ENCODE measurements at places on chromosomes 5 and 9.

GRCh38 chr5:147981074-147981473 lies 74.7 kb upstream of the C5orf46 start:
- no peak for DNase-seq

DNA sequence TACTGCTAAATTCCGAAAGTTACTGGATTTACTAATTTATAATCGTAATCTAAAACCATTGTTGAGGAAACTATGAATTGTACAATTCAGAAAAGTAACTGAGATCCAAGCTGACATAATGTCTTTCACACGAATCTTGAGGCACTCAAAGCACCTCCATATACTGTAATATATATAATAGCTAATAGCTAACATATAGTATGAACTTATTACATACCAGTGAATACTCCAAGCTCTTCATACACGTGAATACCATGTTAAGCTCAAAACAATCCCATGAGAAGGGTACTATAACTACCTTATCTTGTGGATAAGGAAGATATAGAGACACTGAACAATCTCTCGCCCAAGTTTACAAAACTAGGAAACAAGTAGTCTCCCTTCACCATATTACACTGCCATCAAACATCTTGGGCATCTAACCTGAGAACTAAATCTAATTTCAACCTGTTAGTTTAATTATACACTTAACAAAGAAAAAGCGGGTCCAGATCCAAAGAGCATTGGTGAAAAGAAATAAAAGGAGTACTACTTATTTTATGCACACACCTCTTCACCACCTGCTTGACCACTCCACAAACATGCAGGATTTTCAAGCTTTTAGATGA lies 1.0 kb downstream of the NUDCD2 start:
- DNase-seq, result no peak

GRCh38 chr9:123863164-123863855 lies 66.6 kb downstream of the DENND1A start:
- DNase-seq, result peak; percentile 28

- DNase-seq, result no peak
Observed at GRCh38 chr5:124796495-124796894, 50.1 kb upstream of the ZNF608 start.

- DNase-seq, result no peak
Observed at GRCh38 chr5:139671096-139671841, 23.1 kb downstream of the CXXC5 start.

GRCh38 chr9:2722715-2723114 lies 5.4 kb downstream of the KCNV2 start:
- DNase-seq, result peak; percentile 68
